Thymus (tissue), 14 donors: ENCODE measurements at places on chromosomes 3 and 15.

- no peak for DNase-seq
Measured at GRCh38 chr15:66815318-66815717, 113.3 kb downstream of the SMAD6 start.

- no peak for DNase-seq
Measured at GRCh38 chr3:190382082-190382481, 5.9 kb upstream of the CLDN16 start.

DNA sequence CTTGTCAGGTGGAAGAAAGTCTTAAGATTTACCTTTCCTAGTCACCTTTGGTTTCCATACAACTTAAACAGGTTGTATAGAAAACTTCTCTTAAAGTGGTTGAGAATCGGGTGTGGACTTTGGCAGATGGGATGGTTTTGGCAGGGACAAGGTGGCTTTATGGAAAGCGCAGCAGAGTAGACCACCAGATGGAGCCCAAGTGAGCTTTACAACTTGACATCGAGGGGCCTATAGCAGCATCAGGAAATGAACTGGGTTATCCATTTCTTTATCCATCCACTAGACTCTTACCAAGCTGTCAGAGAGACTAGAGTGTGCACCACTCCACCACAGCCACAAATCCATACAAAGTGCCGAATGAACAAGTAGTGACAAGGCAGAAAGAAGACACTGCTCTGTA lies 85.3 kb upstream of the MBNL1 start:
- peak; percentile 79 for DNase-seq

DNA sequence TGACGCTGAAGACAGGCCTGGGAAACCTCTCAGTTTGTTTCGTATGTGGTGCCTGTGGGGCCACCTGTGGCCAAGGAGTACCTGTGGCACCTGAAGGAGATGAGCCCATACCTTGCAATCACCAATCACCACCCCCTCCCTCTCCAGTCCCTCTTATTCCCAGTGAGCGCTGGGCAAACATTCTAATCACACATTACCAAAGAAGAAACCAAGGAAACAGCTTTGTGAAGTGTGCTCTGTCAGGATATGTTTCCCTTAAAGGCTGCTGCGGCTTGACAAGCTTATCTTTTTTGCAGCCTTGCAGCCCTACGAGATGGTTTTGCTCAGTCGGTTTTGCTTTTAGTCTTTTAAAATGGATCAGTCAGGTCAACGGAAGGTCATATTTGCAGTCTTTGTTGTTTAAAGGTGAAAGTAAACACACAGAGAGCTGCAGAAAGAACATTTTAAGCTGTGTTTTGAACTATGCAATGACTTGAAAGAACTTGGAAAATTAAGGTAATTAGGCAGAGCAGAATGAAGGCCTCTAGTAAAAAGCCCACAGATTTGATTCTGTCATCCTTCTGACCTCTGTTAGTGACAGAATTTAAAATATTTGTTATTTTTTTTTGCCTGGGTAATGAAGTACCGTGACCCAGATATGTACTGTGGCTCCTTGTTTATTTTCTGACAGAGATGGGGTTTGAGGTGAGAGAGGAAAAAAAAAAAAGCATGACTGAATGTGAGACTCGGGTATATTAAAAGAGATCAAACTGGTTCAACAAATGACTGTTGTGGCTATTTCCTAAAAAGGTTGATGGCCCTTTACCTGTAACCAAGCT lies 461.4 kb downstream of the NSUN3 start:
- DNase-seq, result no peak

DNA sequence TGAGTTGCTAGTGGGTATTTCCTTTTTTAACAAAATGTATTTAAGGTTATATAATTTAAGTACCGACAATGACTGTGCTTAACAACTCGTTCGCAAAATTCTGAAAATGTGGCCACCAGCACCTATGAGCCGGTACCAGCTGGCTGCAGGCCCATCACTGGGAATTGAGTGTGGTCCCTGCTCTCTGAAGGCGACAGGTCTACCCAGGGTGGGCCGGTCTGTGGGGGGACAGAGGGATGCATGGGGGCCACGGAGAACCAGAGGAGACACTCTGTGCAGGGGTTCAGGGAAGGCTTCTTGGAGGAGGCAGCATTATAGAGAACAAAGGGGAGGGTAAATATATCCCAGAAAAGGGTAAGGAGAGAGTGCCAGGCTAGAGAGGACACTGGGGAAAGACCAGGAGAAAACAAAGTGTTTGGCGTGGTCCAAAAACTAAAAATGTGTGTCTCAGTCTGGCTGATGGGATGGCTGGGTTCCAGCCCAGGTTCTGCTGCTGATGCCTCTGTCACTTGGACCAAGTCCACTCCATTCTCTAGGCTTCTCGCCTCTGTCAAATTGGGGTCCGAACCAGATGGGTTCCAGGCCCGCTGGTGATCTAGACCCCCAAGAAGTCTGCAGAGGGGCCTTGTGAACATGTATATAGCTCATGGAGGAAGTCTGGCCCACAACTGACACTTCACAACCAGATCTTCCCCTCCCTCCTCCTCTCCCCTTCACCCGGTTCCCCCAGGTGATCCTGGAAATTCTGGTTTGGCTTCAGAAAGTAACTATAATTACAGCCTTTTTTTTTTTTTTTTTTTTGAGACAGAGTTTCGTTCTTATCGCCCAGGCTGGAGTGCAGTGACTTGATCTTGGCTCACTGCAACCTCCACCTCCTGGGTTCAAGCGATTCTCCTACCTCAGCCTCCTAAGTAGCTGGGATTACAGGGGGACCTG lies 10.7 kb upstream of the CYP11A1 start:
- DNase-seq, result no peak

DNA sequence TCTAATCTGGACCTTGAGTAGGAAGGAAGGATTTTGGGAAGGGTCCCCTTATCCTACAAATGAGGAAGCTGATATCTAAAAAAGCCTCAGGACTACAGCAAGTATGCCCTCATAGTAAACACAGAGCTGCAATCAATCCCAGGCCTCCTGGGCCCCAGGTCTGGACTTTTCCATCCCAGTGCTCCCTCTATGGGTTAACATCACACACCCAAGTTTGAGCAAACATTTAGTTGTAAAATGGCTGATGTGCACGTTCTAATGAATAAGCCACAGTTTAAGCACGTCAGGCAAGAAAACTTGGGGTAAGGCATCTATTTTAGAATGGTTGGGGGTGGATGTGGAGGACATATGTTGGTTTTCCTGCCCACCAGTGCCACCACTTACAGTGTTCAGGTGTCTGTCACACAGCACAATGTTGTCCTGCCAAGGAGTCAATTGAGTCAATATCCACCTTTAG lies 44.3 kb upstream of the UBE2E1 start:
- DNase-seq, result peak; percentile 73

DNA sequence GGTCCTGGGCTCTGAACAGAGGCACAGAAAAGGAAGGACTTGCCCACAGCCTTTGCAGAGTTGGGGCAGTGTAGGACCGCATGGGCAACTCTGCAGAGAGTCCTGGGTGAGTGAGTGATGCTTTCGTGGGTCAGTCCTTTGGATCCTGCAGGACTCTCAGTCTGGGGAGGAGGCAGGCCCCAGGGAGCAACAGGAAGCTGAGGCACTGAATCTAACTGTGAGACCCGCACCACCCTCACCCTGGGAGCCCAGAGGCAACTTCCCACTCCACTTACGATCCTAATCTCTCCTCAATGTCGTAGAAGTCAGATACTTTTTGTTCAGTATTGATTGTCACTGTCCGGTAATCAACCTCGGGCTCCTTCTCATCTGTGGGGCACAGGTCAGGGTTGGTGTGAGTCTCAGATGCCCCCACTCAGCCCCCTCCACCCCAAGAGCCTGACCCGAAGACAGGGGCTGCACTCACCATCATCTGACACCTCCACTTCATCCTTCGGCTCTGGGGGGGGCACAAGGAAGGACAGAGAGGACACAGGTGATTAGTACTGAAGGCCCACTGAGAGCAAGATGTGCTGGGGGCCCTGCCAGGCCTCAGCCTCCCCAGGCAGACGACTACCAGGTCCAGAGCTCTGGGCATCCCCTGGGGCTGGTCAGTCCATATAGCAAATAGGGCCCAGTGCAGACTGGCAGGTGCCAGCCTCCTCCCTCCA lies 64.0 kb upstream of the HACD2 start:
- no peak for DNase-seq

DNA sequence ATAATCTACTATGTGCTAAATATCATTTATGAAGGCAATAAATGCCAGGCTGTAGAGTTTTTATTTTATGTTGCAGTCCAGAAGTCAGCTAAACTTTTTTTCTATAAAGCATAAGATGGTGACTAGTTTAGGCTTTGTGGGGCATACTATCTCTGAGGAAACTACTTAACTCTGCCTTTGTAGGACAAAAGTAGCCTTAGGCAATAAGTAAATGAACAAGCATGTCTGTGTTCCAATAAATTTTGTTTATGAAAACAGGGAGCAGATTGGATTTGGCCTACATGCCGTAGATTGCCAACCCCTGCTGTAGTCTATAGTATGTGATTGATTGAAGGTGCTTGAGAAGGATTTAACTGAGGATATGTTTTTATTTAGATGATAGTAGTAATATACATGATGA lies 502.5 kb upstream of the NAALADL2 start:
- DNase-seq, result no peak

DNA sequence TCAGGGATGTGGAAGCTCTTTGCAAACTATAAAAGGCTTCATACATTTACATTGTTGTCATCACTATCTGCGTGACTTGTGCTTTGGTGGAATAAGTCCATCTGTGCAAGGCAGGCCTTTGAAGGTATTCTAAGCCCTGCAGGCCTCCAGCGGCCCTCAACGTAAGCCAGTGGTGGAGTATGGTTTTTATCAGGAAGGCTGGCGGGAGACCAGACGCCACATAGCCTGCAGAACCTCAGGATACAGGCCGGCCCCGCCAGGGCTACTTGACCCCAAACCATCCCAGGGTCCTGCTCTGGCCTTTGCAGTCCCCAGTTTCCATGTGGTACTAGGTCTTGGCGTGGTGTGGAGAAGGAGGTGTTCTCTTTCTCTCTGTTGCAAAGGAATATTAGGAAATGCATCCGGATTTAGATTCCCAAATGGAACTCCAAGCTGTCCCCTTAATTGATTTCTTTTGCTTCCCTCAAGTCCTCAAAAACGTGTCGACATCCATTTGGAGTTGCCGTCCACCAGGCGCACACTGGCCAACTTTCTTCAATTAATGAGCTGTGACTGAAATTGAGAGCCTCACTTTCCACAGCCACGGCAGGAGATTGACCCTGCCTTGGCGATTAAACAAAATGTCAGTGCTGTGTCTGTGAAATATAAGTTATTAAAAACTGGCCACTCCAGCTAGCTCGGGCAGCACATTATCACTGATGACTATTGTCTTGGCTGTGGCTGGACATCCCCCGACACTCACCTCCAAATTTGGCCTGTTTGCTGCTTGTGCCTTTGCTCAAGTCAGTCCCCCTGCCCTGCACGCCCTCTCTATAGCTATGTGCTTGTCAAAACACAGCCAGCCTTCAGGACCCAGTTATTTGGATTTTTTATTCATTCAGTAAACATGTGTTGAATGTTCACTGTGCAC lies 239.8 kb upstream of the TLE3 start:
- no peak for DNase-seq

- no peak for DNase-seq
Measured at GRCh38 chr15:99305761-99306505, 54.7 kb downstream of the LRRC28 start.

- DNase-seq, result no peak
Measured at GRCh38 chr15:43808960-43809678, 8.7 kb downstream of the HYPK start.

DNA sequence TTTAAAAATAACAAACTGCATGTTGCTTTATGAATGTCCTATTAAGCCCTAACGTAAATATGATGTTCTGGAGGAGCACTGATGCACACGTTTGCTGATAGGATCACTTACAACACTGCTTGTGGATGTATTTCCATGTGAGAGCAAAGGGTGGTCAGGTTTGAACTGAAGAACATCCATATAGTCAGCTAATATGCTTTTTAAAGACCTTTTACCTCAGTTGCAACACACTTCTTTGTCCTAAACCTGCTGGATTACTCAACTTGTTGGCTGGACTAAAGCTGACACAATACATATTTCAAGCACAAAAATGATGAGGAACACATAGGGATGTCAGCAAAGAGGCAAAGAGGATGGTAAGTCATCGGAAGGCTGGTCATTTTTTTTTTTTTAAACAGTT lies 186.6 kb downstream of the TIGIT start:
- no peak for DNase-seq

- no peak for DNase-seq
Measured at GRCh38 chr15:50061503-50061902, 57.5 kb downstream of the ATP8B4 start.

DNA sequence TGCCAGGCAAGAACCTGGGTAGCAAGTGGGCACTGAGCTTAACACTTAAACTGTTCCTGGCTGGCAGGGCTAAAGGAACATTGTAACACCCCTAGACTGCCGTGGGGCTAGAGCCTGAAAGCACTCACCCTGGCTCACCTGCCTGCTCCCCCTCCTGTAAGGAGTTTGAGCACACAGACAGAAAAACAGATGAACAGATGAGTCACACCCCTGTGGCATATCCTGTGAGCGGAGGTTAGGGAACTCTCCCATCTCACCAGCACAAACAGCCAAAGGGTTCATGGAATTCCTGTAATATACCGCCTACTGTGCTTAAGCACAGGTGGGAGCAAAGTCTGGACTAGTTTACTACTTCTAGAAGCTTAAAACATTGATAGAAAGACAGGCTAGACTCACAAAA lies 300.1 kb downstream of the ROBO1 start:
- DNase-seq, result no peak

- DNase-seq, result no peak
Measured at GRCh38 chr3:42451546-42452230, 41.3 kb upstream of the LYZL4 start.

DNA sequence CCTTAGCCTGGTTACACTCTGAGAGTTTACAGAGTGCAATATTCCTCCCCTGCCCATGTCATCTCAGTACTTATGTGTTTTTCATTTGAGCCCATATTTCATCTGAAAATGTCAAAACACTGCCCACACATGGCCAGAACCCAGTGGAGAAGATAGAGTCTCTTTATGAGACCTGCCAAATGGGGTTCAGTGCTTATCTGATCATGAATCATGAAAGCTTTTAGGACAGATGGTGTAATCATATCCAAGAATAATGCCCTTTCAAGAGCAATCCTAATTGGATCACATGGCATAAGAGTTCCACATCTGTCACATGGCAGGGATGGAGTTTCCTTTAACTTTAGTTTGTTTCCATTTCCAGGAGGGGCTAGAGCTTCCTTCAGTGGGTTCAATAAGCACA lies 77.2 kb upstream of the AGBL1 start:
- no peak for DNase-seq

DNA sequence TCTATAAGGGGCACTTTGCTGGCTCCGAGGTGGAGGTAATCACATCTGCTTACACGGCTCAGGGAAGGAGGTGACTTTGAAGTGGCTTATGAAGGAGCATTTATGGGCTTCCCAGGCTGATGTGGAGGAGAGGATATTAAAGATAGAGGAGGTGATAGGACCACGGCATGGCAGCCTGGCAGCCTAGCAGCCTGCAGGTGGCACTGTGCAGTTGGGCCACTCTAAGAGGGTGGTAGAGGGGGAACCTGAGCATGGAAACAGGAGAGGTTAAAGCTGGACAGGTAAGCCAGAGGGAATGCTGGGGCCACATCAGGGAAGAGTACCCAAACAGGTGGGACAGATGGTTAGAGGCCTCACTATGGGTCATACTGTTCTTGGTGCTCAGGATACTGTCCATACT lies 375.0 kb downstream of the WDR72 start:
- DNase-seq, result no peak

- DNase-seq, result no peak
Measured at GRCh38 chr3:4322635-4323034, 19.5 kb downstream of the SETMAR start.

- no peak for DNase-seq
Measured at GRCh38 chr15:66894986-66895780, 170.2 kb upstream of the SMAD3 start.
